ENCODE measurements at places on chromosomes 5 and 9.

- no peak for DNase-seq
These were observed 216.9 kb downstream of the ARRDC3 start for GRCh38 chr5:91166059-91166807.

GRCh38 chr9:88544245-88544644, 9.3 kb downstream of the NXNL2 start:
- DNase-seq: no peak

- DNase-seq: no peak
These were observed 369.9 kb downstream of the DNAH5 start for GRCh38 chr5:13574574-13574973.

DNA sequence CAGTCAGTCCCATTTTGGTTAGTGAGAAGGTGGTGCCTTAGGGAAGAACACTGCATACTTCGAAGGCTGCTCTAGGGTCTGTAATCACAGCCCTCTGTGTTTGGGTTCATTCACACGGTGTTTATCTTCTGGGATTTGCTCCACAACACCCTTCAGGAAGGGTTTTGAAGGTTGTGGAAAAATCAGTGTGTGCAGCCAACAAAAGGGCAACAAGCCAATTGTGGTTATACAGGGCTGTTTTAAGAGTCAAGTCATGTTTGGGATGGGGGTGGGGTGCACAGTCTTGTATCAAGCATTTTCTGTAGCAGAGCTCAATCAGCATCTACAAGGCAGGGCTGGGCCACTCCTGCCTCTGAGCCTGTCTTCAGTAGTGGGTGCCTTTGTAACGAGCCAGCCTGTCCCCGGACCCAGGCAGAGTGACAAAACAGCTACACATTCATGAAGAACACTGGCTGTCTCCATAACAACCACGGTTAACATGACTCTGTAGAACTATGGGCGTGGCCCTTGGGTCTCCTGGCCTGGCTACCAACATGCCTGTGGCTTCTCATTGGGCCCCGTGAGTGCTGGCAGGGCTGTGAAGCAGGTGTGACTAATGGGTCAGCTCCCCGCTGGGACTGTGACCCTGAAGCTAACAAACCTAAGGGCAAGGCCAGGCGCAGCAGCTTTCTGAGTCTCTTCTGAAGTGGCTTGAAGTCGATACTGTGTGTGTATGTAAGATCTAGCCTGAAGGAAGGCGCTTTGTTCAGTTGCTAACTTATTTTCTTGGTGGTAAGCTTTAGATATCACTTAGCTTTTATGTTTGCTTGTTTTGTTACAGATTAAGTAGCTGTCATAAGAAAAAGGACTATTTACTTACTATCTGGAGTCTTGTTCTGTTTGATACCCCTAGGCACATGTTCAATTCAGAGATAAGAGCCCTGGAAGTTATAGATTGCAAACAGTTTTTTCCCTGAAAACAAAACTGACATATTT, 27.9 kb upstream of the GOLM1 start:
- DNase-seq: no peak

DNA sequence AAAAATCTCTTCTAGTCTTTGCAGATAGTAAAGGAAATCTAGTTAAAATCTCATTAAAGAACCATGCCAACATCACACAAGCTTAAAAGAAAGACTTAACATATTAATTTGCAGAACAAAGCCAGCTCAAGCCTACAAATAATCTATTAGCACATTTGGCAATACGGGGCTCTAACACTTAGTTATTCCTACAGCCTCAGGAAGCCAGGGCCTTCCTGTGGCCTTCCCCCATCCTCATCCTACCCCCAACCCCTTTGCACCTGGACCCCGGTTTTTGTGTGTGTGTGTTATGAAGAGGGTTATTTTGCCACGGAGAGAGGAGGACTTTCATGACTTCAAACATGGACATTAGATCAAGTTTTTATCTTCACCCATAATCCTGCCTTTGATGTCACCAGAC, 64.6 kb downstream of the FOXB2 start:
- DNase-seq: no peak

DNA sequence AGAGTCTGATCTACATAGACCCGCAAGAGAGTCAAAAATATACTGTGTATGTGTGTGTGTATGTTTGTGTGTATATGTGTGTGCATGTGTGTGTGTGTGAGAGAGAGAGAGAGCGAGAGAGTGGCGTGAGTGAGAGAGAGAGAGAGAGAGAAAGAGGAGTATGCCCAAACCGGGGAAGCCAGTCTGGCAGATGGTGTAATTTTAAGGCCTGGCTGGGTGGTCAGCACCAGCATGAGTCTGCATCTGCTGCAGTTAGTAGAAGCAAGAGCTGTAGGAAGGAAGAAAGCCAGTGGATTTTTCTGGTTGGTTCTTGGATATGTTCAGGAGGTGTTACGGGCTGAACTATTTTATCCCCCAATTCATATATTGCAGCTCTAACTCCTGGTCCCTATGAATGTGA, 75.2 kb downstream of the ACTBL2 start:
- DNase-seq: no peak

- DNase-seq: no peak
These were observed 35.8 kb downstream of the FGF1 start for GRCh38 chr5:142650060-142650459.

DNA sequence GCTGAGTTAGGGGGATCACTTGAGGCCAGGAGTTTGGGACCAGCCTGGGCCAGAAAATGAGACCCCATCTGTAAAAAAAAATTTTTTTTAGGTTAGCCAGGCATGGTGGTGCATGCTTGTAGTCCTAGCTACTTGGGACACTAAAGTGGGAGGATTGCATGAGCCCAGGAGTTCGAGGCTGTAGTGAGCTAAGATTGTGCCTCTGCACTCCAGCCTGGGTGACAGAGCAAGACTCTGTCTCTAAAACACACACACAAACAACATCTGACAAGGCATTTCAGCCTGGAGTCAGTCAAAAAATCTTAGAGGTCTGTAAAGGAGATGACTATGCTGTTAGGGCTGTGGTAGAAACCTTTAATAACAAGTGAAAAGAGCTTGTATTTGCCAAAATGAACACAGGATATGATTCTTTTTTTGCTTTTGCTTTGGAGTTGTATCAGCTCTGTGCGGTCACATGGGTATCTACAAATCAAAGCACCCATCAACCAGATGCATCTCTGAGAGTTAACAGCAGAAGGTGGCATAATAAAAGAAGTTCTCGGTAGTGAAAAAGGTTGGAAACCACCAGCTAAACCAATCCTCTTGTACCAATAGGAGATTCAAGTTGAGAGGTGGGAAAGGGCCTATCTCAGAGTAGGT, 3.6 kb upstream of the PSMD5 start:
- no peak for DNase-seq

- no peak for DNase-seq
These were observed 43.7 kb upstream of the RFX3 start for GRCh38 chr9:3569529-3569928.

GRCh38 chr5:159874263-159874662, 42.0 kb upstream of the ADRA1B start:
- no peak for DNase-seq

DNA sequence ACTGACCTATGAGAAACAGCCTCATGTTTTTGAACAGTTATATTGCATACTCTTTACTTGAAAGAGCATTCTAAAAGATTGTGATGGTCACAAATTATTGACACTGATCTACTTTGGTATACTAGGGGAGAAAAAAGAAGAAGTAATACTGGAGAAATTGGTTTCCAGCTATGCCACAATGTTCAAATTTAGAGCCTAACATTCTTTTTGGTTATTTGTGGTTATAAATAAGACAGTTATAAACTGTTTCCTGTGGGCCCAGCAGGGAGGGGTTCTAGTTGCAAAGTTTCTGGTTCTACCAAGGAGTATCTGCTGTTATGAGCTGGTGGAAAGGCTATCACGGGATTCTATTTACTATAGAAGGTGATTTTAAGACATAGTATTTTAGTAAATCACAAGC, 4.8 kb downstream of the CWC27 start:
- no peak for DNase-seq

DNA sequence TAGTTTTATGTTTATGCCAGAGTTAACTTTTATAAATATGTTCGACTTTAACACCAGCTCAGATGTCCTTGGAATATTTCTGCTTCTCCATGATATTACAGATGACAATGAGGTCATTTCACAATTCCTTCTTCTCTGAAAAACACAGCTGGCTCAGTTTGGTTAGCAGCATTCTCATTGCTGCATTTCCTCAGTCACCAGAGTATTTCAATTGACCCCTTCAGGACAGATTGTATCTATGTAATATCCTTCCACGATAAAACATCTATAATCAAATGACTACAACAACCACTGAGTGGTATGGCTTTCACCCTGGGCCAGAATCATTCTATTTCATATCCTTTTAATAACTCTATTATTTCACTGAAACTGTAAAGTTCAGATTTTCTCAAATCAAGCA, 148.7 kb downstream of the OXCT1 start:
- DNase-seq: no peak

DNA sequence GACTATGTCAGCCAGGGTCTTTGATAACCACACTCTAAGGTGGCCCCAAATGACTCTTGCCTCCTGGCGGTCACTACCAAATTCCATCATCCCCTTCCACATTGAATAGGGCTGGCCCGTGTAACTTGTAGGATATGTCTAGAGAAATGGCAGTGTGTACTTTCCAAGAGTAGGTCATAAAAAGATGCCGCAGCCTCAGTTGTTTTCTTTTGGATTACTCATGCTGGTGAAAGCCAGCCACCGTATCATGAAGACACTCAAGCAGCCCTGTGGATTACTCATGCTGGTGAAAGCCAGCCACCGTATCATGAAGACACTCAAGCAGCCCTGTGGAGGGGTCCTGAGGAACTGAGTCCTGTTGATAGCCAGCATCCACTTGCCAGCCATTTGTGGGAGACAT, 172.0 kb upstream of the TBC1D2 start:
- no peak for DNase-seq

DNA sequence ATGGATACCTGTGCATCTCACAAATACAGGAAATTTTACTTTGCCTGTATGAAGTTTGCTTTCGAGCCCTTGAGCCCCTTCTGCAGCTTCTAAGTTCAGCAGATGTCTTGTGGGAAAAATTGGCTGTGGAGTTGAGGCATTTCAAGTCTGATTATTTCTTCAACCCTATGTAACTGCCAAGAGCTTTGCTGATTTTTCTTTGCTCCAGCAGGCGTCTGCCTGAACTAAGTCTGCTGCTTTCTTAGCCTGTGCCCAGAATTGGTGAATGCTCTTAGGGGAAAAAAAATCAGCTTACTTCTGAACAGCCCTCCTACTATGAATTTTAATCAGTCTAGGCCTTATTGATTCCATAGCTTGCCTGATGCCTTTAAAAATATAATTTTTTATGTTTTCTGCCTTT, 41.2 kb downstream of the RIC1 start:
- DNase-seq: no peak

Measured in CD8-positive, alpha-beta T cell (primary cell).